Kidney capillary endothelial cell (primary cell): ENCODE measurements at places on chromosomes 2 and 18.

- no peak for DNase-seq
Measured at GRCh38 chr18:78884502-78884901, 95.1 kb upstream of the SALL3 start.

GRCh38 chr2:45009303-45009927 is at the start of gene SIX2:
SIX2 (minus strand) TSS chr2:45009452; CDS start chr2:45009110, 342 bp downstream.
- DNase-seq, result peak; percentile 39

DNA sequence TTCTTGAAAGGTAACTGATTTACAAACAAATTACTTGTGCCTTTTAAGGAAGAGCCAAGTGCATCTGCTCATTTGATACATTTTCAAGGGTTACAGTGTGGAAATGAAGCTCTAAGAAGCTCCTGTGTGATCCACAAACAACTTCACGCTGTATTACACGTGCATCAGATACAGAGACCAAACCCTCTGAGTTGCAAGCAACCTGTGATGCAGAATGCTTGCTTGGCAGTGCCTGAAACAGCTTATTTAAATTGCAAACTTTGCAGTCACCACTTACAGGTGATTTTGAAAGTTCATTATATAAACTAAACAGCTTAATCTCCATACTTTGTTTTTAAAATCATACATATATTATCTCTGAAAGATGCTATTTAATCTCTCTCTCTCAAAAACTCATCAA is 50.1 kb downstream of the ZEB2 start:
- DNase-seq, result no peak

GRCh38 chr2:101967826-101968513 is 23.8 kb upstream of the IL1R2 start:
- DNase-seq, result no peak

DNA sequence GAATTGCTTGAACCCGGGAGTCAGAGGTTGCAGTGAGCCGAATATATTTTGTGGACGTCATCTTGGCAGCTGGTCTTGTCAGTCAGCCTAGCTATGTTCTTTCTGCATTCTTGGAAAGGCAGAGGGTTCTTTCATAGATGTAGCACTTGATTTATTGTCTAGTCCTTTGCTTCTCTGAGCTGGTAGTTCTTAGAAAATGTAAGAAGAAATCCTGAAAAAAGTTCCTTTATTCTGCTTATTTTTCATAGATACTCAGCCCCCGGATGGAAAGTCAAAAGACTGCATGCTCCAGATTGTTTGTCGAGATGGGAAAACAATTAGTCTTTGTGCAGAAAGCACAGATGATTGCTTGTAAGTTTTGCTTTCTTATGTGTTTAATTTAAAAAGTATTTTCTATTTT is 21.3 kb downstream of the PLEKHB2 start:
- DNase-seq, result no peak

DNA sequence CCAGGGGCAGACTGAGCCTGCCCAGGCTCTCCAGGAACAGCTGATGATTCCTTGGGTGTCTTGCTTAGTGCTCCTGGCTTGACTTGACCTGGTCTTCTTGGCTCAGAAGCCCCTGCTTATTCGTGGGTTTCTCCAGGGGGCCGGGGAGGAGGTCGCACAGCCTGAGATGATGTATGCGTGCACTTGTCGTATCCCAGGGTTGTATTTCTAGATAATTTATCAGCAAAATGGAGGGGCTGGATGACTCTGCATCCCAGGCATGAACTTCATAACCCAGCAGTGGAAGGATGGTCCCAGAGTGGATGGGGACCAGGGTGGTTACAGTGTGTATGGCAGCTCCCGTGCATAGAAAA is 25.2 kb downstream of the IMPA2 start:
- DNase-seq, result no peak

- DNase-seq, result no peak
Measured at GRCh38 chr2:234172066-234172465, 121.6 kb downstream of the SPP2 start.

GRCh38 chr2:64768491-64769005 is 114.8 kb upstream of the SERTAD2 start:
- DNase-seq, result no peak

DNA sequence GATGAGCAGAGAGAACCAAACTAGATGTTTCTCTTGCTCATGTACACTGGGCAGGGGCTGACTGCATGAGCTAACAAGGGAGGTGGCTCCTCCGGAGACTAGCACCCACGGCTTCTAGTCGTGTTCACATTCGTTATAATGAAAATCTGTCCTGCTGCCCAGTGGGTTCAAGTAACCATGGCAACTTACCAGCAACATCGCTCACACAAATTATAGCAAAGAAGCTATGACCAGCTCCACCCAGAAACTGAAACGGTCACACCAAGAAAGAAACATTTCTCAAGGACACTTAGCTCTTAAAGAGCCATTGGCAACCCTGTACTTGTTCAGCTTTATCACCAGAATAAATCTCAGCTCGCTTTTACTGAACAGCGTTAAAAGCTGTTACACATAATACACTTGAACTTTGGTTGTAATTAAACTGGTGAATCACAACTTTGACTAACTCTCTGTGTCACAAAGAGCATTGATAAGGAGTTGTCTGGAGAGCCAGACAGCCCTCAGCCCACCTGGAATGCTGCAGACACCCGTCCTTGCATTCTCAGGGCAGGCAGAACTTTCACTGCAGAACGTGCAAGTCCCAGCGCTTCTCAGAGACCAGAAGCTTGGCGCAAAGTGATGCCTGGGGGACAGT is 141.2 kb downstream of the PID1 start:
- DNase-seq, result no peak

DNA sequence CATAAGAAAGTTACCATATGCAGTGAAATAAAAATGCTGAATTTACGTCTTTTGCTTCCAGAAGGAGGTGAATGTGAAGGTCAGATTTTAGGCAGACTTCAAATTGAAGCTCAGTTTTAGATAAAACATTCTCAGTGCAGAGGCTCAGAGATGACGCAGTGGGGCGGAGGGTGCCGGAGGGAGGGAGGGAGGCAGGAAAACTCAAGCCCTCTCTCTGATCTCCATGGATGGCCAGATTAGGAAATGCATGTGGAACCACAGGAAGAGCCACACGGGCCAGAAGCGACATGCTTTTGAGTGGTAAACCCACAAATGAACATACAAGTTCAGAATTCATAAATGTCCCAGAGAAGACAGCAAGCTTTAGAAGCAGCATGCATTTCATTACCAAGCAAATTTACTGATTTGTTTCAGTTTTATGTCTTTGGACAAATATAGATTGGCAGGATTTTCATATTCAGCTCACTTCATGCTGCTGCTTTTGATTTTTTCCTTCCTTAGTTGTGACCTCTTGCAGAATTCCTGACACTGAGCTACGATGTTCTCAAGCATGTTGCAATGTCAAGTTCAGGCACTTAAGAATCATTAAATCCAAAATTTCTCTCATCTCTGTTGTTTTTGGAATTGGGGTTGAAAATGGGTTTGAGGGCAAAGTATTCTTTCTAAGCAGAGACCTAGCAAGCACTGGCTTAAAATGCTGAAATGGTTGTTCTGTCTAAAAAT is 29.7 kb upstream of the APCDD1 start:
- DNase-seq, result no peak

- peak; percentile 34 for DNase-seq
Measured at GRCh38 chr2:63888490-63889402, 47.0 kb downstream of the UGP2 start.

DNA sequence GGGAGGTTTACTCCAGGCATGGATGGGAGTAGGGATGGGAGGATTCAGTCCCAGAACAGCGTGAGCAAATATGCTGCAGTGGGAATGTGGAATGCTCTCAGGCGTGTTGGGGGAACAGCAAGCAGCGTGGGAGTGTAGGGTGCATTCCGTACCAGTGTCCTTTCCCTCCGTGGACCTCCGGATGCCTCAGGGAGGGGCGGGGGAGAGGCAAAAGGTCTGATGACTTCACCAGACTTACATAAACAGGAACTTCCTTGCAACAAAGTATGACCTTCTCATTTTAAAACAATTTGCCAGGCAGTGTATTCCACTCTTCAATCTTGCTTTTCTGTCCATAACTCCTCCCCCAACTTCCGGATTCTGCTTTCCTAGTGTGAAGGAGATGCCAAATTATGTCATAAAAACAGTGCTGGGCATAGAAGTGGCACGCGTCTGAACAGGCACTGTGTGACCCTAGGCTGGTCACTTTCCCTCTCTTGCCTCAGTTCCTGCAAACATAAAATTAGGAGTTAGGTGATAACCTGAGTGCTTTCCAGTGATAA is 36.9 kb downstream of the RPL37A start:
- DNase-seq, result peak; percentile 79

DNA sequence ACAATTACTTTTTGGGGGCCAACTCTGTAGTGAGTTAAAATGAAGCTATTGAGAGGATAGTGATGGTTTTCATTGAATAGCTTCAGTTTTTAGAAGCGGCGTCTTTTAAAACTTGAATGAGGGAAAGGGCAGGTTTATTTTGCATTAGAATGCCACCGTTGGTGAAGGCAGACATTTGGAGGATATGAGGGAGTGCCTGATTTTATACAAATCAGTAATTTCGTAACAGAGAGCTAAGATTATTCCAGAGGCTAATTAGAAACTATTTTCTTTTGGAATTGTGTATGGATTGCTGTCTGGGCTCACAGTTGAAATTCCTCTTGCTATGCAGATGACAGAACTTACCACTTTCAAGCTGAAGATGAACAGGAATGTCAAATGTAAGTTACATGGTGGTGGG is 67.6 kb downstream of the ITGB1BP1 start:
- no peak for DNase-seq

DNA sequence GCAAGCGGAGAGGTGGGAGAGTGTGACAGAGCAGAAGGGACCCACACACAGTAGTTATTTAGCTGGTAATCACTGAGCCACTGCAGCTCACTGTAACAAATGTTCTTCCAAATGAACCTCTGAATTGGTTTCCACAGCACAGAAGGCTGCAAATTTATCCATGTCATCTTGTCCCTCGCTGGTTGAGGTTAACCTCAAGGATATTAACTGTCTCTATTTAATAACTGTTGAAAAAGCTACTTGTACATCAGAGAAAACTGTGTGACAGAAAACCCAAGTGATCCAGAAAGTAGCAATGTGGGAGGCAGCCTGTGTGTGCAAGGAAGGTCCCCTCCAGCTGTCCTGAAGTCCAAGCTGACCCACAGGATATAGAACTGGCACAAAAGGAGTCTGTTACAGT is 153.6 kb downstream of the DSEL start:
- no peak for DNase-seq

DNA sequence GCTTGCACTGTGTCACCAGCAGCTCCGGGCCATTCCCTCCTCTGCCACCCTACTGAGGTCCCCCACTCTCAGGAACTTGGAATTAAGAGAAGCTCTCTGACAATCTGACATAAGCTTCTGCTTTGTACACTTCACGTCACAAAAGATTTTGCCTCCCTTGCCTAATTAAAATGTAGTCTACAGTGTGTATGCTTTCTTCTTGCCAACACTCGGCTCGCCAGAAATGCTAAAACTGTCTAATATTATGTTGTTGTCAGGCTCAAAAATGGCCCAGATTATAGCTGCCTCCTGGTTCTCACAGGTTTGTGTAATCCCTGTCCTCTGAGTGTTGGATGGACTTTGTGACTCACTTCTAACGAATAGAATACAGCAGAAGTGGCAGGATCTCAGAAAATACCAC is 474.7 kb downstream of the MBD2 start:
- no peak for DNase-seq

- peak; percentile 99 for DNase-seq
Measured at GRCh38 chr2:235050980-235051351, 99.1 kb downstream of the SH3BP4 start.

- DNase-seq, result no peak
Measured at GRCh38 chr2:223122781-223123180, 70.8 kb downstream of the KCNE4 start.

- DNase-seq, result no peak
Measured at GRCh38 chr2:30371772-30372373, 75.2 kb upstream of the LCLAT1 start.

DNA sequence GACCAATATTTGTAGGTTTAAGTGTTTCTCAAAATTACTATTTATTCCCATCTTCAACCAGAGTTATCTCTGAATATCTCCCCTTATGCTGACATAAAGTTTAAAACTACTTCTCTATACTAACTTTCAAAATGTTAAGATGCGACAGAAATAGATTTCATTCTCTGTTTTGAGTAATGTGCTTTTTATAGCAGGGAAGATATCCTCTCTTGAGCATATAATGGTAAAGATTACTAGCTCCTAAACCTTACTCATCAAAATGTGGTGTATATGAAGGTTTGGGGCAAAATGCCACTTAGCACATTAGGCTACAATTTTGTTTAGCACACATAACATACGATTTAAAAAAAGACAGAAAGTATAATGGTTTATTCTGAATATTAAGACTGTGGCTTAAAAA is 54.4 kb downstream of the CWC22 start:
- DNase-seq, result no peak

DNA sequence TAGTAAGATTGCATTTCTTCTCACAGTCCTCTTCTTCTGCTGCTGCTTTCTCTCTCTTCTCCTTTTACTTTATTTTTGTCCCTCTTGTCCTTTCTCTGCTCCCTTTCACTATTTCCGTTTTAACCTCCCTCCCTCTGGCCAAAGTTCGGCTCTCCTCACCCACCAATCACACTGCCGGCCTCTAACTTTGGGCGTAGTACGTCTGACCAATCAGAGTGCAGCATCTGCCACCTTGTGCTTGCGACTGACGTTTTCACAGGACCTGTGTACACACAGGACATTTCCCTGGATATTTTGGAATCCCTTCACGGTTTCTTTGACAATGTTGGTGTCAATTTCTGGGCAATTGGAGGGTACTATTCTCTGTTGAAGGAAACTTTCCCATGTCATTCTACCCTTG is 22.6 kb upstream of the ICOS start:
- no peak for DNase-seq

- DNase-seq, result no peak
Measured at GRCh38 chr2:63875559-63876245, 34.0 kb downstream of the UGP2 start.

GRCh38 chr18:24913507-24914170 is 438.3 kb downstream of the ZNF521 start:
- no peak for DNase-seq

GRCh38 chr18:69239849-69240674 is 160.6 kb upstream of the DOK6 start:
- DNase-seq, result no peak

- DNase-seq, result no peak
Measured at GRCh38 chr18:39655341-39655740, 2089.7 kb upstream of the CELF4 start.

- peak; percentile 83 for DNase-seq
Measured at GRCh38 chr2:3535794-3536681, 16.7 kb upstream of the ADI1 start.
